ENCODE measurements at places on chromosomes 16 and 17.

- no peak for DNase-seq
Observed at GRCh38 chr17:17669580-17670235, 11.6 kb upstream of the RAI1 start.

GRCh38 chr16:14280541-14280940 lies 209.4 kb downstream of the MRTFB start:
- no peak for DNase-seq

DNA sequence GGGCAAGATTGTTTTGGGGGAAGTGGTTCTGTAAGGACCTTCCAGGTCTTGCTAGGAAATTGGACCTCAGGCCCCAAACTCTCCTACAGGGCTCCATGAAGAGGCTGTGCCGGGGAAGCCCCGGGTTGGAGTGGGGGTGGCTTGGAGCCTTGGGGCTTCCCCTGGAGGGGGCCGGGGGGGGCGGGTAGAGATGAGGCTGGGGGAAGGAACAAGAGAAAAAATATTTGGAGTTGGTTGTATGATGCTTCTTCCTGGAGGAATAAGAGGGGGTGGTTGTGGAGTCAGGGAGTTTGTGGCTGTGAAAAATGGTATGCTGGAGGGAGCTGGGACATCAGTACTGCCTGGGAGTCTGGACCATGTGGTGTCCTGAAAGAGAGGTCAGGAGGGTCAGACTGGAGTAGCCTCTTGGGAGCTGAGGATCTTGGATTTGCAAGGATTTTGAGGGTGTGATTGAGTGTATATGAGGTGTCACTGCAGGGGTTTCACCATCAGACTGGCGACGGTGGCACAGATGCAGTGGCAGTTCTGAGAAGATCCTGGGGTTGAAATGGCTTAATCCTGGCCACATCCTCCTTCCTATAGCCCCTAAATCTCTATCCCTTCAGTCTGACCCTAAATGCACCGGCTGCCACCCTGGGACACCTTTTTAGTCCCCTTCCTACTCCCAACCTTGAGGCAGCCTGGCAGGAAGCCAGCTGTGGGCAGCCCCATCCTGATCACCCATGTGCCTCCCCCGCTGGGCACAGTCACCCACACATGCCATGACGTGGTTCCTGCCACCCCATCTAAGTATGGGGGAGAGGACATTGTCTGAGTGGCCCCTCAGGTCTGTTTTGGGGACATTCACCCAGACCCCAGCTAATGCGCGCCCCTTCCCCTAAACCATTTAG lies 10.9 kb downstream of the RARA start:
- DNase-seq = peak; percentile 84

GRCh38 chr17:19945009-19945626 lies 32.5 kb downstream of the AKAP10 start:
- no peak for DNase-seq

- DNase-seq = peak; percentile 43
Observed at GRCh38 chr17:78962345-78962983, 17.3 kb downstream of the LGALS3BP start.
